ENCODE measurements at places on chromosomes 4 and X.

DNA sequence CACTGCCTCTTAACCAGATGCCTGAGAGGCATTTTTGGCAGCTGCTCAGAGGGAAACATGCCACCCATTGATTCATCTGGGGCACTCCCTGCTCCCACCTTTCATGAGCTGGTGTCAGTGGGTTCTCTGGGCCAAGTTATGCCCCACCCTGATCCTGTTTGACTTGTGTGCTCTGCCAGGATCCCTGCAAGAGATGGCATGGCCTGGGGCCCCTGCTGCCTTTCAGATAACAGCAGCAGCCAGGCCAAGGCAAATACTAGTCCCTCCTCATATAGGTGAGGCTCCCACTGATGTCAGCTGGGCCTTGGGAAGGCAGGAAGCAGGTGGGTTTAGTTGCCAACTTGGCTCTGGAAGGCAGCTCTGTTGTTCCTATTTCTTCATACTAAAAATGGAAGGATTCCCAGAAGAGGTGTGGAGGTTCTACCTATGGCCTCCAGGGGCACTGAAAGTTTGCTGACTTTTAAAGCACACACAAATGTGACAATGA lies 192.9 kb upstream of the RBPJ start:
- DNase-seq: no peak

DNA sequence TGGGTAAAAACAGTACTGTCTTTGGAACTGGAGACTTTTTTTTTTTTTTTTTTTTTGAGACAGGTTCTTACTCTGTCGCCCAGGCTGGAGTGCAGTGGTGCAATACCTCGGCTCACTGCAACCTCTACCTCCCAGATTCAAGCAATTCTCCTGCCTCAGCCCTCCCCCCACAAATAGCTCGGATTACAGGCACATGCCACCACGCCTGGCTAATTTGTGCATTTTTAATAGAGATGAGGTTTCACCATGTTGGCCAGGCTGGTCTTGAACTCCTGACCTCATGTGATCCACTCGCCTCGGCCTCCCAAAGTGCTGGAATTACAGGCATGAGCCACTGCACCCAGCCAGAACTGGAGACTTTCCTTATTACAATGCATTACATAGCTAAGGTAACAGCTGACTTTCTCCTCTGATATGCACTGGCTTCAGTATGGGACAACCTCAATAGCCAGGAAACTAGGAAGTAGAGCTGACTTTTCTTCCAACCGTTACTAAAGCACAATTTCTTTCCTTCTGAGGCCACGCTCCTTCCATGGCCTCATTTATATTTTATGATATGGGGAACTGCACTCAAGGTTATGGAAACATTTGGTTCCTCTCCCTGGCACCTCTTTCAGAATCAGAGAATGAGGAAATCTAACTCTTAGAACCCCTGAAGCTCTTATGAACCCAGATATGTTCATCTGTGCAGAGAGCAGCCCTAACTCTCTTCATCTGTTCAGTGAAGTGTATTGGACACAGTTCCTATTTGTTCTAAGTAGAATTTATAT lies 53.5 kb upstream of the FAM9B start:
- DNase-seq: no peak

GRCh38 chr4:7717161-7717560 lies 222.5 kb downstream of the AFAP1 start:
- no peak for DNase-seq

DNA sequence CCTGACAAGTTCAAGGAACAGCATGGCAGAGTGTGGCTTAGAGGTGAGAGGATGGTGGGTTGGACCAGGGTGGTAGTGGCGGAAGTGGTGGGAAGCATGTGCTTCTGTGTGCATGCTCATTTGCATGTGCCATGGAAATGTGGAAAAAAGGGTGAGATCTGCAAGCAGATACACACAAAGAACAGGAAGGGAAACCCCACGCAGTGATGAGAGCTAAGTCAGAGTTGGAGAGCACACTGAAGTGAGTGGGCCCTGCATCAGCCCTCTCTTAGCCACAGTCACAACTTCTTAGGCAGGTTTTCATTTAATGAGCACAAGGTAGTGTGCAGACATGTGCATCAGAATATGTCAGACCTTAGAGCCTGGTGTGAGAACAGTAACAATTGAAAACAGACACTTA lies 483.8 kb downstream of the AFF2 start:
- DNase-seq: no peak

- DNase-seq: no peak
These were observed 516.5 kb downstream of the PCDH7 start for GRCh38 chr4:31236639-31237173.

DNA sequence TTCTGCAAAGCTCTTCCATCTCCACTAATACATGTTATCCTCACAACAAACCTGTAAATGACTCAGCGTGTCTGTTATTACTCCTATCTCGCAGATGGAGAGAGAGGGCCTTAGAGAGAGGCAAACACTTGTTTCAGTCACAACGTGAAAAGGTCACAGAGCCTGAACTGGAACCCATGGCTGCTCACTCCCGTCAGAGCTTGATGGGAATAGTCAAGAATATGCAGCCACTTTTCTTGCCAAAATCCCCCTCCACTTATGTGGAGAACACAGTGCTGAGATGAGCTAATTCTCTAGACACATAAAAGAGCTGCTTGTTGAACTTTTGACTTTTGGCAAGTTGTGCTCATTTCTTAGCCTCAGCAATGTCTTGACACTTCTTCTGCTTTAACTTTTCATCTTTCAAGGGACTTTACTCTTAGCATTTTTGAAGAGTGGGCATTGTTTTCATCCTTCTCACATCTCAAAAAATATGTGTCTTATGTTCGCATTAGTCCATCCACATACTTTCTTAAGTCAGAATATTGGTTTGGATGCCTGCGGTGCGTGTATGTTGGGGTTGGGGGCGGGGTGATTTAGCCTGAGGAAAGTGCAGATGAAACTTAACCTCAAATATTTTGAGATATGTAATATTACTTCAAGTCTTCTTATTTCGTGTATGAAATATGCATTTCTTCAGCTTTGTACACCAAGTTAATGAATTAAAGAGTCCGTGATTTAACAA lies 69.2 kb downstream of the SYNPO2 start:
- DNase-seq: no peak

DNA sequence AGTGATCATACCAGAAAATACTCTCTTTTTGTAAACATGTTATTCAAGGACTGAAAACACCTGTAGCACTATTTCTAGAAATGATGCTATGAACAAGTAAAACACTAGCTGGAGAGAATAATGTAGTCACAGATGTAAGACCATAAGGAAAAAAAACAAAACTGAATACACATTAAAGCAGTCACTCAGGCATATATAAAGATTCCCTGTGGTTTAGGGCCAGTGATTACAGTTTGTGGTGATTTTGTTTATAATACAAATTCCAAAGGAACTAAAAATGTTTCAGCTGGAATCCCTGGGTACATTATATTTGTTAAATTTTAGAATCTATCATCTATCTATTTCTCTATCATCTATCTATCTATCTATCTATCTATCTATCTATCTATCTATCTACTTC lies 777.8 kb upstream of the FRG1 start:
- no peak for DNase-seq

DNA sequence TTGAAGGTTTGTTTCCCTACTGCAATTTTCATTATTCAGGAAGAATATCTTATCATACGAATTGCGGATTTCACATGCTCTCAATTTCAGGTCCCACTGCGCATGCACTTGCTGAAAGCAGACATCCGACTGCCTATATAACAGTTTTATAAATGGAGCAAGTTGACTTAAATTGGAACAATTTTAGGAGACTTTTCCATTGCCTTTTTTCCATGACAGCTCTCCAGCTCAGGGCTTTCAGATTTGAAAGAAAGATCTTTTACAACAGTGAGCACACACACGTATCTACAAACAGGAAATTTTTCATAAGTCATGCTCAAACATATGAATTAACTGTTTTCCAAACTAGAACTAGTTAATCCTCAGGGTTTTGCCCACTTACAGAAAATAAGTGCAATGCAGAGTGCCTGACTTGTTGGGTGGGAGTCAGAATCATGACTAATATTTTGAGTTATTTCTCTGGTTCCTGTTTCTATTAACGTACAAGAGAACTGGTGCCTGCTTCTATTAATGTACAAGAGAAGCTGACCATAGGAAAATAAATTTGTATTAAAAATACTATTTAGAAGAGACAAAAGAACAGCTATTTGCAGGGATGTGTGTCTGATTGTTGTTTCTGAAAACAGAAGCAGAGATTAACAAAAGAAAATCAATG lies 137.9 kb downstream of the GPC3 start:
- no peak for DNase-seq

GRCh38 chr4:149349541-149349940 lies 466.1 kb downstream of the IQCM start:
- no peak for DNase-seq

DNA sequence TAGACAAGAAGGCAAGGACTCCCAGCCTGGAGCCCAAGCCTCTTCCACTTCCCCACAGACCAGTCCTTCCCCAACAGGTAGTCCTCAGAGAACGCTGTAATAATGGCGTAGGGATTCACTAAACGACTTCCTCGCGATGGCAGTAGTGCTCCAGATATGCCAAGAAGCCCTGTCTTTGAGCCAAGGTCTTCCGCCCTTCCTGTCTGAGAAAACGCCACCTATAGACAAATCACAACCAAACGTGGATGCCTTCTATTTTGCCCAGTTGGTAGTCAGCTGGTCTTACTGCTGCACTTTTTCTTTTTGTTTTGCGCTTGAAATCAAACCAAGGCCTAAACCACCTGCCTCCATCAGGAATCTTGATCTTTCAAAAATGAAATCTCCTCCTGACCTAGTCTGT lies 203.3 kb downstream of the OR13H1 start:
- DNase-seq: peak; percentile 34

DNA sequence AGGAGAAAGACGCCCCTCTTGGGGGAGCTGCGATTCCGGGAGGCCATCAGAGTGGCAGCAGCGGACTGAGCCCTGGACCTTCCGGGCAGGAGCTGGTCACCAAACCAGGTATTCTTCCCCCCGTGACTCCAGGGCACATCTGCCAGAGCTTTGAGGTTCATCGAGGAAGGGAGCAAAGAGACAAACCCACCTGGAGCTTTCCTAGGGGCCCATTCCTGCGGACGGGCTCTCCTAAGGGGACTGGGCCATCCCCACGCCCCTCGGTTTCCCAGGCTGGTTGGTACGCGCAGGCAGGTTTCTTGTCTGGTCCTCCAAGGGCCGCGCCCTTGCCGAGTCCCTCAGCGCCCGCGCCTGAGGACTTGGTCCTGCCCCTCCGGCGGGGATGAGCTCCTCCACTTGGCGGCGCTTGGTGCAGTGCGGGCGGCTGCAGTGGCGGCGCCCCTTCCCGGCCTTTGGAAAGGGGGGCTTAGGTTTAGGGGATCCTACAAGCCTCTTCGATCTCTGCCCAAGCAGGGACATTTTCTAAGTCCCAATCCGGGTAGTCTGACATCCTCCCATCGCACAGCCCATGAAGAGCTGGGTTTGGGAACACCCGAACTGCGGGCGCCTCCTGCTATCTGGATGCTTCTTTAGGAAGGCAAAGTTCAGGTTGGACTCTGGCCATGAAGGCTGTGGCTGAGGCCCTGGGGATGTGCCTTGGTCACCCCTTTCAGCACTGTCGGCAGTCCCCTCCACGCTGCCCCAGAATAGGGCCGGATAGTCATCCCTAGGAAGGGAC lies 538 bp downstream of the STBD1 start:
- DNase-seq: peak; percentile 43

GRCh38 chrX:140507982-140508305 lies 3.1 kb upstream of the SOX3 start:
- DNase-seq: no peak

- no peak for DNase-seq
These were observed 10.1 kb upstream of the NKX1-1 start for GRCh38 chr4:1416051-1416947.

DNA sequence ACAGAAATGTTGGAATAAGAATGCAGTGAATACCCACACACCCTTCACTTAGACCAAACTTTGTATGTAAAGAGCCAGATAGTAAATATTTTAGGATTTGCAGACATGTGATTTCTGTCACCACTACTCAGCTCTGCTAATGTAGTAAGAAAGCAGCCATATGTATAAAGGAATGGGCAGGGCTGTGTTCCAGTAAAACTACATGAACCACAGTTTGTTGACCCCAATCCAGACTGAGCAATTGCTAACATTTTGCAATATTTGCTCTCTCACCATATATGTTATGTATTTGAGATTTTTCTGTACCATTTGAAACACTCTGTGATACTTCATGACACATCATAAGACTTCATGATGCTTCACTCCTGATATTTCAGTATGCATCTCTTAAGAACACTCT lies 32.0 kb upstream of the TBC1D1 start:
- no peak for DNase-seq

GRCh38 chr4:173879509-173879908 lies 349.5 kb upstream of the HAND2 start:
- DNase-seq: no peak
